ENCODE measurements at places on chromosomes 16 and 17.

GRCh38 chr16:56450986-56451752 lies at the start of the genes NUDT21 and OGFOD1:
TSS of gene NUDT21 (minus strand) at chr16:56451332. CDS start at chr16:56451202, 130 bp downstream.
TSS of gene OGFOD1 (plus strand) at chr16:56451554. CDS start at chr16:56451613, 59 bp downstream.
- DNase-seq: peak; percentile 91

GRCh38 chr16:67528870-67529581 lies 397 bp downstream of the RIPOR1 start:
- peak; percentile 68 for DNase-seq

- DNase-seq: no peak
These were observed 53.4 kb downstream of the PRKCB start for GRCh38 chr16:23889189-23889588.

DNA sequence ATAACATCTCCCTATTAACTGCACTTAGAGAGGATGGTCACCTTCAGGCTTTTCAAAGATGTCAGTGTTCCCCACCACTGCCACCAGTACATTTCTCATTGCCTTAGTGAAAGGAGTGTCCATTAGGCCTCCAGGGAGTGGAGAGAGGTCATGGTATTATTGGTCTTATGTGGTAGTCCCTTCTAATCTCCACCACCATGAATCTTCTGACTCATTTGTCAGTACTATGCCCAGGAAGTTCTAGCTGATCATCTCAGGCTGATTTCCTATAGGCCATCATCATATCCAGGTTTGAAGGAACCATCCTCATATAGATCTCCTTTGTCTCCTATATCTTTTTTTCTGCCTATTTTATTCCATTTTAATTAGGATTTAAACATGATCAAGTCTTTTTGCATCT lies 221.5 kb downstream of the CYB561 start:
- no peak for DNase-seq

GRCh38 chr17:34307110-34307509 lies 12.1 kb upstream of the CCL8 start:
- no peak for DNase-seq

DNA sequence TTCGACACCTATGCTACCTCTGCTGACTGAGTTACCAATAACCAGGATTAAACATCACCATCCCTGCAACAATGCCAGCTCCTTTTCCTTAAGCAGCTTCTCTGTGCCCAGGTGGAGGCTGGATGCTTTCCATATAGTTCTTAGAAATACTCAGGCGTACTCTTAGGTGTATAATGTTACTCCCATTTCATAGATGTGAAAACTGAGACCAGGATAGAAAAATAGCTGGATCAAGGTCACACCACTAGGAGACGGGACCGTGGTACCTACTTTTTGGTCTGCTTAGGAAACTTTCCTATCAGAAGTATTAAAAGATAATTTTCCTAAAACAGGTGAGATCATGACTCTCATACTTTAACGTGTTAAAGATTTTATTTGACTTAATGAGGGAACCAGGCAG lies 141.7 kb upstream of the RPL38 start:
- DNase-seq: no peak

GRCh38 chr16:89744813-89745212 lies 23.5 kb downstream of the ZNF276 start:
- no peak for DNase-seq

- DNase-seq: no peak
These were observed 83.1 kb upstream of the AXIN2 start for GRCh38 chr17:65644545-65644944.

DNA sequence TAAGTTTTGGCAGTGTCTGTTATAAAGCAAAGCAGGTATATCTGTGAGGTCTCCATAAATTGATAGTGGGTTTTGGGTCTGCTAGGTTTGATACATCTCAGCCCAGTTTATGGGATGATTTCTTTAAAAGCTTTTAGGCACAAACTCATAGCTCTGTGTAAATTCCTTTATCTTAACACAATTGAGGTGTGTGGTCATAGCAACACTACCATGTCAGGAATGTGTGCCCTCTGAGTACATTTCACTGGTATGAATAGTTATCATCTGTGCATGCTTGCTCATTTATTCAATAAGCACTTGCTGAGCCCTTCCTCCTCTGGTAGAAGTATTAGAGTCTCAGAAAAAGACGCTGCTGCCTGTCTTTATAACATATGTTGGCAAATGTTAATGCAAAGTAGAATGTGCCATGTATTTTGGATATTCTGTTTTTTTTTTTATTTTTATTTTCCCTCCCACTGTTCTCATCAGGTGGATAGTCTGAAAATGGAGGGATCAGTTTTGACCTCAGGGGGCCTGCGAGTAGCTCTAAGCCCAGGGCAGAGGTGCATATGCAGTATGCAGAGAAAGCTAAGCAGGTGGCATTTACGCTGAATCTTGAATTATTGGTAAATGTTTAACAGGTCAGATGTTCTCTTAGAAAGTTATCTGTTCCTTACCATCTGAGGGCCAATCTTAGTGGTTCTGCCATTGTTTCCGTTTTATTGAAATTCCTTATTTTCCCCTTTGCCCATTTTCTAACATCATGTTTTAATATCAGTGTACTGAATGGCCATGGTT lies 90.7 kb downstream of the WNT3 start:
- peak; percentile 72 for DNase-seq

DNA sequence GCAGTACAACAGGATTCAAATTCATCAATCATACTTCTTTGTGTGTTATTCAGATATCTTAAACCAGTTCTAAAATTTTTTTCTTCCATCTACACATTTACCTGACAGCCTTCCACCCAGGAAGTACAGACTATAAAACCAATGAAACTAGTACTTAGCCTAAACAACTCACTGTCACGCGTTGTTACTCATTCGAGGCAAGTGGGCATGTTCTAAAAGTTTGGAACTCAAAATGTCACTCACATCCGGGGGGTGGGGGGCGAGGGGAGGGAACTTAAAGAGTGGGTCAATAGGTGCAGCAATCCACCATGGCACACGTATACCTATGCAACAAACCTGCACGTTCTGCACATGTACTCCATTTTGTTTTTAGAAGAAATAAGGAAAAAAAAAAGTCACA lies 90.4 kb upstream of the PLEKHM1 start:
- DNase-seq: no peak

DNA sequence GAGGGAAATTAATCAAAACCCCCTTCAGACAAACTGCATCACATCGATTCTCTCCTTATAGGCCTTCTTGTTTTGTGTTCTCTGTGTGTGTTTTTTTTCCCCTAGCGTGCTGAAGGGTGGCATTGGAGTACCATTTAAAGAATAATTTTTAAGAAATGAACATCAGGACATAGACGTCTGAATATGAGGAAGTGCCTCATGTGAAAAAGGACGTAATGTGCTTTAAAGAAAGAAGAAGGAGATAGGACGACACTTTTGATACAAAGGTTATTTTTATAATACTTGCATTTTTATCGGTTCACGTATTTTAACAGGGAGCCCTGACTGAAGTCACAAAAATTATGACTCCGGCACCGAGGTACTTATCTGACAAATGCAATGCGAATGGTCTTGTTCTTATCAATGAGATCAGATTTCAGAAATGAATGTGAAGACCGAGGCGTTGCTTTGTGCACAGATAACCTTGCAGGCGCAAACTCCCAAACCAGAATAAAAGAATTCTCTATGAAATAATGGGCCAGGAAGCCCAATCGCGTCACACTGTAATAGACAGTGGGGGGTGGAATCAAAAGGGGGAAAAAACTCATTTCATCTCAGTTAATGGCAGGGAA lies 606.3 kb downstream of the MAF start:
- no peak for DNase-seq

DNA sequence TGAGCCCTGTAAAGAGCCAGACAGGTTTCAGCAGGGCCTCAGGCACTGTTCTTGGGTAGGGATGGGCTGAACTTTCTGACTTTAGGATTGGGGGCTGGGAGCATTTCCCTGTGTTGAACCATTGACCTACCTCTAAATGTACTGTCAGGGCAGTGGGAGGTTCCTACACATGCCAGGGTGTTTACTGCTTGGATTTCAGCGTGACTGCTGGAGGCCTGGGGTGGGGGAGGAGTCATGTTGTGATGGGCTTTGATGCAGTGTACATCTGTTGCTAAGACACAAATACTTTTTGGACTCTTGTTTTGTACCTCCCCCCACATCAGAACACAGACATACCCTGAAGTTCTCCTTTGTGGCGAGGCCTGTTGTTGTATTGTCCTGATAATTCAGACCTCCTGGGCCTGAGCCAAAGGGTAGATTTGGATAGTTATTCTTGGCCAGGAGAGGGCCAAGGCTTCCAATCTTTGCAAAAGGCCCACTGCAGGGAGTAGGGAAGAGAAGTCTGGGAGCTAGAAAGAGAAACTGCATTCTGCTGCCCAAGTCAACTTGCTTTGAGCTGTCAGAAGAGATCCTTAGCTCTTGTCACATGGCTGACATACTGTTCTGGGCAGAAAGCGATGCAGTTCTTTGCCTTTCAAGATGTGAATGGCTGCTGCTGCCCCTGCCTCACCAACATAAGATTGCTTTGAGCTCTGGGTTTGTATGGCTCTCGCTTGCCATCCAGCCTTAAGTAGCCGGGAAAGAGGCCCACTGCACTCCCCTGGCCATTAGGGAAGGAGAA lies 3.7 kb downstream of the NFE2L1 start:
- DNase-seq: peak; percentile 78

- peak; percentile 4 for DNase-seq
These were observed 347.7 kb upstream of the KIF2B start for GRCh38 chr17:53475002-53475401.

- DNase-seq: no peak
These were observed 12.1 kb downstream of the UBN1 start for GRCh38 chr16:4859190-4859899.

- DNase-seq: no peak
These were observed 3.9 kb upstream of the ALDH3A2 start for GRCh38 chr17:19644493-19645210.

- DNase-seq: no peak
These were observed 33.5 kb downstream of the MGAT5B start for GRCh38 chr17:76901542-76902197.

DNA sequence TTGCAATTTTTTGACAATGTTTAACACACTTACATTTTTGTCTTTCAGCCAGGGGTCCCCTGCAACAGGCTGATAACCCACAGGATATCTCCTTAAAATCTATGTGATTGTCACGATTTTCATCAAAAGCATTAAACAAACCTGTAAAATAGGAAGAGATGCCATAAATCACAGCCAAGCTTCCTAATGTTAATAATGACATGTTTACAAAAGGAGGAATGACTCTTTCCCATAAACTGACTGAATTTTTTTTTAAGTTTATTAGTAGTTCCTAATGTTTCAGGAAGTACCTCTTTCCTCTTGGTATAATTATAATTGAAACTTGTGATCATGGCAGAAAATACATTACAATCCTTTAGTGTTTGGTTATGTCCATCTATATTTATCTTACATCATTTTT lies 119.6 kb downstream of the CA4 start:
- DNase-seq: no peak

- DNase-seq: no peak
These were observed 75.6 kb downstream of the MGAT5B start for GRCh38 chr17:76943781-76944213.

GRCh38 chr17:69947027-69947759 lies 127.8 kb upstream of the KCNJ16 start:
- peak; percentile 52 for DNase-seq

GRCh38 chr16:13634959-13635358 lies 285.0 kb upstream of the ERCC4 start:
- no peak for DNase-seq

DNA sequence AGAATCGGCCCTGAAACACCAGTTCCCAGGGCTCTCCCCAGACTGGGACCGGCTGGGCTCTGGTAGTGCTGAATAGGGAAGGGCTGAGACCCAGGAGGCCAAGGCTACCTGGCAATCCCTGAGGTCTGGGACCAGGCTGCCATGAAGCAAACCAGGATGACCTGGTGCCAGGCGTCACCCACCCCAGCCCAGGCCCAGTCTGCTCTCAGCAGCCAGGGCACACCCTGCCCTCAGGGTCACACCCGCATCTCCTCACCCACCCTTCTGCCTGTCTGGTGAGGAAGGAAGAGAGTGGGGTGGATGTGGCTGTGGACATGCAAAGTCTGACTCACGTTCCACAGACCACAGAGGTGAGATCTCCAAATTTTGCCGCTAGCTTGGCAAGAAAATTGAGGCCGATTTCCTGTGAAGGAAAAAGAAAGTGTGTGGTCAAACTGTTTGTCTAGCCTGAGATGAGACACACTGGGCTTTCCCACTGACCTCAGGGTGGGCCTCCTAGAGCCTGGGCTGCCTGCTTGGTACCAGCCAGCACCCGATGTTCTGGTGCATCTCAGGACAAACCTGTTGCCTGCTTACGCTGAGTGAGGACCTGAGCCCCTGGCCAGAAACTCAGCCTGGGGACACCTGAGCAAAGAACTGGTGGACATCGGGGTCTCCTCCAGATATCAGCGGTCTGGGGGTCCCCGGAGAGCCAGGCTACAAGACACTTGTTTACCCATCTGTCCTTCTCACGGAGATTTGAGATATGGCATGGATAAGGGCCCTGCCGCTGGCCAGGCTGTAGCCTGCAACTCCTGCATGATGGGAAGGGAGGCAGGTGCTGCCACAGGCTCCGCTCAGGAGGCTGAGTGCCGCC lies 6.3 kb upstream of the RAB37 start:
- no peak for DNase-seq

DNA sequence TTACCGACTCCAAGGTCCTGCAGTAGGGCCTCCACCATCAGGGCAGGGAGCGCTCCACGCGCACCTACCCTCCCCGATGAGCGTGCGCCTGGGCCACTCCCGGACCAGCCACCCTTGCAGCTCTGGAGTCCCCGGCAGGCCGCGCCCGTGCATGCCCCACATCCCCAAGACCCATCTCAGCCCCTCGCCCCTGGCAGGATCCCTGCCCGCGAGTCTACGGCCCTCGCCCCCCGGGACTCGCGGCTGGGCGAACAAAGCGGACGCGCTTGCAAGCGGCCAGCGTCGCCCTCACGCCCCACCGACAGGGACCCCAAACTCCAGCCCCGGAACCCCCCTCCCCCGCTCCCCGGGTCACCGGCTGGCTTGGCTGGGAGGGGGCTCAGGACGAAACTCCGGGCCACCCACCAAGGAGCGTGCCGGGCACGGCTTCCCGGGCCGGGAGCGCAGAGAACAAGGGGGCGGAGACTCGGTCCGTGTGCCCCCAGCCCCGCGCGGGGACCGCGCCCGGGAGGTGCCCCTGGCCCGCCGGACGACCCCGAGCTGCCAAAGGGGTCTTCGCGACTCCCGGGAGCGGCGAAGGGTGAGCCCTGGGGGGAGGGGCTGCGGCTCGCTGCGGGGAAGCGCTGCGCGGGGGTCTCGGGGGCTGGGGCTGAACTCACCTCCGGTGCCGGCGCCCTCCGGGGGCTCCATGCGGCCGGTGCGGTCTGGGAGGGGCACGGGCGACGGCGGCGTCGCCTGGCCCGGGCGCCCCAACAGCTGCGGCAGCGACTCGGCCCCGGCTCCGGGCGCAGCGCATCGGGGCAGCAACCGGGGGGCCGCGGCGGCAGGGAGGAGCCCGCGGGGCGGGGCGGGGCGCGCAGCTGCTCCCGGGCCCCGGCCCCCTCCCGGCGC lies at the start of gene DBNDD1:
DBNDD1 (minus strand) TSS at position 805 of the 891 bp plus-strand sequence; CDS start at position 690, 115 bp downstream.
- DNase-seq: no peak

- DNase-seq: no peak
These were observed 537.7 kb upstream of the EEF2KMT start for GRCh38 chr16:5635331-5635730.

- DNase-seq: no peak
These were observed 10.9 kb upstream of the ST6GALNAC1 start for GRCh38 chr17:76654408-76654807.

- peak; percentile 41 for DNase-seq
These were observed 1.0 kb downstream of the IRX3 start for GRCh38 chr16:54285414-54286089.

- no peak for DNase-seq
These were observed 6.5 kb upstream of the CHD3 start for GRCh38 chr17:7882068-7882467.

- no peak for DNase-seq
These were observed 8.6 kb upstream of the KDM6B start for GRCh38 chr17:7825206-7825990.
